ENCODE measurements at places on chromosomes 7 and 10.

DNA sequence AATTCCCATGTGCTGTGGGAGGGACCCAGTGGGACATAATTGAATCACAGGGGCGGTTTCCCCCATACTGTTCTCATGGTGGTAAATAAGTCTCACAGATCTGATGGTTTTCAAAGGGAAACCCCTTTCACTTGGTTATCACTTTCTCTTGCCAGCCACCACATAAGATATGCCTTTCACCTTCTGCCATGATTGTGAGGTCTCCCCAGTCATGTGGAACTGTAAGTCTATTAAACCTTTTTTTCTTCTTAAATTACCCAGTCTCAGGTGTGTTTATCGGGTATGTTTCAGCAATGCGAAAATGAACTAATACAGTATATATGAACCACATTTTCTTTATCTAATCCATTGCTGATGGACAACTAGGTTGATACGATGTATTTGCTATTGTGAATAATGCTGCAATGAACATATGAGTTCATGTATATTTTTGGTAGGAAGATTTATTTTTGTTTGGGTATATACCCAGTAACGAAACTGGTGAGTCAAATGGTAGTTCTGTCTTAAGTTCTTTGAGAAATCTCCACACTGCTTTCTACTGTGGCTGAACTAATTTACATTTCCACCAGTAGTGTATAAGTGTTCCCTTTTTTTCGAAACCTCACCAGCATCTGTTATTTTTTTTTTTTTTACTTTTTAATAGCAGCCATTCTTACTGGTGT, 70.0 kb upstream of the HGF start:
- no peak for DNase-seq

GRCh38 chr7:84317536-84317935, 122.9 kb upstream of the SEMA3A start:
- no peak for DNase-seq

DNA sequence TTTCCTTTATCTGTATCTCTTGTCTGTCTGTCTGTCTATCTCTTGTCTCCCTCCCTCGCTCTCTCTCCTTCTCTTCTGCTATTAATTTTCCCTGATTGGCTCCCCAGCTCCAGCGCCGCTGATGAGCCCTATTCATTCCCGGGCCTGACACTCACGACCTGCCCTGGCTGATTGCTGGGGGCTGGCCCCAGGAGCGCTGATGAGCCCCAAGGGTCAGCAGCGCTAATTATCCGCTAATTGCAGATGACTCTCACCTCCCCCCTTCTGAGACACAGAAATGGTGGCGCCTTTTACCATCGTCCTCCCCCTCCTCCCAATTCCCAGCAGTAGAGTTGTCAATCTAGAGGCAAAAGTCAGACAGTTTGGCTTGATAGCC, 1.3 kb upstream of the GBX1 start:
- DNase-seq, result no peak

GRCh38 chr10:32318476-32318896, 28.5 kb downstream of the EPC1 start:
- DNase-seq, result no peak

DNA sequence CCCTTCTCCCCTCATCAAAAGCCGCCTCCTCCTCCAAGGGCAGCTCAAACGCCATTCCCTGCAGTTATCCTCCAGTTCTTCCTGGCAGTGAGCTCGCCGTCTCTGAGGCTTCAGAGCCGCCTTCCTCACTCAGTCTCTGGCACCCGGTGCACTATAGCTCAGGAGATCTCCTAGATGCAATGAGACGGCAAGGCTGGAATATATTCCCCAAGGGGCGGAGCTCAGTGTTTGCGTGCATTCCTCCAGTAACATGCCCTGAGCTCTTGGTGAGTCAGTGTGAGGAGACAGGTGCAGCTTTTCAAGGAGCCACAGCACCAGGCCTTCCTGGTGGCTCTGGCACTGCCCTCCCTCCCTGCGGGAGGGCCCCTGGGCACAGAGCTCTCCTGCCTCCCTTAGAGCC, 512.6 kb upstream of the FOXK1 start:
- DNase-seq, result no peak

DNA sequence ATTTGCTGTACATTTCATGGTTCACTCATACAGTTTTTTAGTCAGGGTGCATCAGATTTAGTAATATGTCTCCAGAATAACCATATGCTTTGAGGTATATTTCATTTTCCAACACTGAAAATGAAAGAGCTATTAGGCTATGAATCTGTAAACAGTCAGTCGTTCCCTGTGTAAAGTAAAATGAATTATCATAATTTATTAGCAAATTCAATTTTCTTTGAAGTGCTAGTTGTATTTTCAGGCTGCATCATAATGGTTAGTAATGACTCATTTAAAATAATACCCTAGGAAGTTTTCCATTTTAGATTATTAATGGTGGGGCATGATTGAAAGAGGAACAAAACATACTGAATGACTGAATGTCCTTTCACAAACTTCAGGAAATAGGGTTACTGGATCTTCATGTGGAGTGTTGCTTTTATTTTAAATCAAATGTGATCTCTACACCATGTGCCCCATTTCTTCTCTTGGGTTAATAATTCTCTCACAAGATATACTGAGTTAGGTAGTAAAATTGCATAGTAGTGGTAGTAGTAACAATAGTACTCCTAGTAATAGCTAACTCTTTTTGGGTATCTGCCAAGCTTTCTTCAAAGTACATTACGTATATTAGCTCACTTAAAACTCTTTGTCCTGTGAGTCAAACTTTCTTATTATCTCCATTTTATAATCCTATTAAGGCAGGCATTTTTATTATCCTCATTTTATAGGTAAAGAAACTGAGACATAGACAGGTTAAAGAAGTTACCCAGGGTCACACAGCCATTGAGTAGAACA, 476.5 kb downstream of the SUGCT start:
- DNase-seq, result no peak

DNA sequence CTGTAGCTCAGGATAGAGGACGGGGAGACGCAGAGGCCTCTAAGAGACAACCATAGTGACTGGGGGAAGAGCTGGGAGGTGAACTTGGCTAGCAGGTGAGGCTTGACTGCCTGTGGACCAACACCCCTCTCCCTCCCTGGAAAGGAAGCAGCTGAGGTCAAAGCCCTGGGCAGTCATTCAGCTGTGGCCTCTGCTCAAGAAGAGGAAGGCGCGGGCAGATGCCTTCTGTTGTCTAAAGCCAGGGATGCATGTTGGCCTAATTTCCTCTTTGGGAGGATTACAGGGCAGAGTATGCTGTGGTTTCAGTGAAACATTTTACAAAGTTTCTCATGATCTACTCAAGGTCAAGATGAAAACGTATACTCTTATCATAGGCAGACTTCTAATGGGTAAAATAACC, 327.1 kb downstream of the PRPF18 start:
- DNase-seq, result no peak

- DNase-seq, result no peak
Measured at GRCh38 chr10:116385994-116386809, 41.4 kb upstream of the PNLIPRP3 start.

DNA sequence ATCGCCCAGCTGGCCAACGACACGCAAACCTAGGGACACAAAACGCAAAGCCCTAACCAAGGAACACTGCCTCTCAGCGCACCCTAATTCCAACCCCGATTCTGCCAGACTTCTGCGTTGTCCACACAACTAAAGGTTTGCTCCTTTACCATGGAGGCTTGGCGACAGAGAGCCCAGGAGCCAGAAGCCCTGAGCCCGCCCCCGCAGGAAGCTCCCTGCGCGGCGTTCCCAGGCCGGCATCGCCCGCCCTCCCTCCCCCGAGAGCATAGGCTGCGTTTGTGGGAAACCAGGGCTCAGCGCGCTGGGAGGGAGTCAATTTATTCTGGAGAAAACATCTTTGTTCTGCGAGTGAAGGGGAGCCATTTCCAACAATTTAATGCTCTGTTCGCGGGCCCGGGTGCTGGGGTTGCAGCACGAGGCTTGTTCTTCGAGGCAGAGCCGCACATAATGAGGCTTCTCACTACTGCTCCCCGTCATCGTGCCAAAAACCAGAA, 103.9 kb downstream of the GRID1 start:
- DNase-seq, result no peak

GRCh38 chr7:155001756-155002410, 1.0 kb downstream of the PAXIP1 start:
- DNase-seq, result no peak

DNA sequence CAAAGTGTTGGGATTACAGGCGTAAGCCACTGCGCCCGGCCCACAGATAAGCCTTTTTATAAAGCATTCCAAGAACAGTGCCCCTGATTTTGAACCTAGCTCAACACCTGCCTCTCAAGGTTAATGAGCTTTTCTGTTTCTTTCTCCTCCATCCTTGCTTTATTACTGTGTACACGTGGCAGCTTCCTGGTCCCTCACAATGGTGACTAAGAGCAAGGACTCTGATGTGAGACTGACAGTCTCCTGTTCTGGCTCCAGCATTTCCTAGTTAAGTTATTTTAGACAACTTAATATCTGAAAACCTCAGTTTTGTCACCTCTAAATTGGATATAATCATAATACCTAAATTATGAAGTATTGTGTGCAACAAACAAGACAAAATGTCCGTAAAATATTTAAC, 9.9 kb downstream of the HABP2 start:
- no peak for DNase-seq

- no peak for DNase-seq
Measured at GRCh38 chr7:104982308-104983075, 31.5 kb upstream of the KMT2E start.

DNA sequence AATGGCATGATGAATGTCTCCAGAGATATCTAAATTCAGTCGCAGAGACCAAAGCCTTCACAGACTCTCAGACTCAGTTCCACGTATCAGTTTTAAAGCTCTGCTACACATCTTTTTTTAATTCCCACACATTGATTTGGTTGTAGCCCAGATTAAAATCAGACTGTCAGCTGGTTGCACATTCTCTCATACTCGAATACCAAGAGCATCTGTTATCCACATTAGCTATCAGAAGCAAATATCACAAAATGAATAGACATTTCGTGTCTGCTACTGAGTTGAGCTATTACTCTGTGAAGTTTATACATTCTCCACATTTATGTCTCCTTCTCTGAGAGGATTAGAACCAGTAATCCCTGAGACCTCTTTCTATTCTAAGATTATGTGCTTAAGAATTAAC, 229.2 kb downstream of the GPAM start:
- DNase-seq, result no peak

DNA sequence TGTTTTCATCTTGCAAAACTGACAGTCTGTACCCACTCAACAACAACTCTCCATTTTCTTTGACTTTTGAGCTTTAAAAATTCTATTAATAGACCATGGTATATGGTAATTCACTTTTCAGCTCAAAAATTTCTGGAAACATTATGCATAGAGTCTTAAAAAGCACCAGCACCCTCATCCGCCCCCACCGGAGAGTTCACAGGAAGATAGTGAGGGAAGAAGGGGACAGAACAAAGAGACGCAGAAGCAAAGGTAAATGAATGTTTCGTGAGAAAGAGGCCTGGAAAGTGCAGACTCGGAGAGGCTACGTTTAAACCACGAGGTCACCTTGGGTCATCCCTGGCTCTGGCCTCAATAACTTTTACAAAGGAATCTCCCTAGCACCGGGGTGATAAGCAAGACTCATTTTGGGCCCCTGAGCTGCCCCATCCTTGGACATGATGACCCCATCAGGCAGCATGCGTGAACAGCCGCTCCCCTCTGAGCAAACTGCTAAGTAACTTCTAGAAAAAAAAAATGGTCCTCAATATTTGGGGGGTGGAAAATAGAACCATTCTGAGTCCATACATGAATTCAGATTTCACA, 96.3 kb downstream of the CPXM2 start:
- no peak for DNase-seq

- DNase-seq, result no peak
Measured at GRCh38 chr10:3472287-3473051, 299.9 kb upstream of the PITRM1 start.

- DNase-seq, result no peak
Measured at GRCh38 chr7:12889391-12889790, 202.0 kb downstream of the ARL4A start.

DNA sequence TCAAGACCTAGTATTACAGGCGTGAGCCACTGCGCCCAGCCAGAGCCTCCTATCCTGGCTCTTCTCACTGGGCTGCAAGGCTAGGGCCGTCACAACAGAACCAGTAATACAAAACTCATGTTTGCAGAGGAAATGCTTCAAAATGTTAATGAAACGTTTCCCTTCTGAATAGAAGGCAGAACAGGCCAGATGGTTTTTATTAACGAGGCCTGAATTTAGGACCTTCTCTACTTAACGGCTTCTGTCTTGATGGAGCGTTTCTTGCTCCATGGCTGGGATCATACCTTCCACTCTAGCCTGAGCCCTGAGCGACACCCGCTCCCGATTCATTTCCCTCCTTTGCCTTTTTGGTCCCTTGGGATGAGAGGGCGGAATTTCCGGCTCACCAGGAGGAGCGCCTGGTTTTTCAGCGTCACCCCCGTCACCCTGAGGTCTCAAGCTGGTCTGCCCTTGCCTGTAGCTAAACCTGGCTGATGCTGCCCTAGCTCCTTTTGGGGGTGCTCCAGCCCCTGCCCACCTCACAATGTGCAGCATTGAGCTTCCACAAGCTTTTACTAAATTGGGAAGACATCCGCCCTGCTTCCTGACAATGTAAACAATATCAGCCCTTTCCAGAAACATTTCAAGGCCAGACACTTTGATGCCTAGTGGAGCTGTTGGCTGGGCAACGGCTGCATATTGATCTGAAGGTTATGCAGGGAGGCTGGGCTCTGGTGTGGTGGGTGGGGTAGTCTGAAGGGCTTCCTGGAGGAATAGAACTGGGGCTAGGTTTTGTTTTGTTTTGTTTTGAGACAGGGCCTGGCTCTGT, 5.2 kb downstream of the CLIP2 start:
- DNase-seq, result no peak

All from cerebellar nuclear complex (tissue), 1 donor.